ENCODE measurements at places on chromosomes 7 and 10.
A peak's percentile ranks its signal among the peaks of the same experiment; 100 is the strongest.

DNA sequence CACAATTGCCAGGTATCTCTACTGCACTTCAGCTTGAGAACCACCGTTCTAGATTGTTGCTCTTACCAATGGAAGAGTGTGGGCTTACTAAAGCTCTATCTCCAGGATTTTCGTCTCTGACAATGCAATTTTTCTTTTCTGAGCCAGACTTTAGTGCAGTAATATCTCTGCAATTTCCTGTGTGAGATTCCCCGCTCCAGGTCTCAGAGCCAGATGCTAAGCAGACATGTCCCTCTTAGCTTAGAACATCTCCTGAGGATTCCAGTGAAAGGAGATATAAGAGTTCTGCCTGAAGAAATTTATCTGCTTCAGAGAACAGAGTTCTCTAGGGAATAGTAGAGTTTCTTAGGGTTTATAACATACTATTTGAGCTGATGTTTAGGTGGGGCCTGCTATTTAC, 82.0 kb downstream of the SND1 start:
- DNase-seq = no peak
- no peak overlapping the region for H3K4me3 ChIP-seq
- no peaks in the 10 kb centered on the region for H3K36me3 ChIP-seq

GRCh38 chr7:114790521-114790920, 131.4 kb upstream of the MDFIC start:
- no peaks in the 10 kb centered on the region for H3K36me3 ChIP-seq
- DNase-seq = no peak
- H3K4me1 ChIP-seq = no peaks in the 10 kb centered on the region
- H3K27ac ChIP-seq = no peak overlapping the region

GRCh38 chr7:37287131-37287855, 161.4 kb downstream of the ELMO1 start:
- no peak overlapping the region for H3K27ac ChIP-seq
- H3K36me3 ChIP-seq = no peaks in the 10 kb centered on the region
- no peaks in the 10 kb centered on the region for H3K4me1 ChIP-seq
- DNase-seq = no peak
- H3K27me3 ChIP-seq = no peaks in the 10 kb centered on the region

GRCh38 chr7:44221231-44221791, 20.5 kb downstream of the YKT6 start:
- no peak overlapping the region for H3K27ac ChIP-seq
- no peak for DNase-seq
- H3K4me1 ChIP-seq = no peaks in the 10 kb centered on the region
- H3K4me3 ChIP-seq = no peak overlapping the region
- no peaks in the 10 kb centered on the region for H3K36me3 ChIP-seq

GRCh38 chr7:150823043-150823442, 22.5 kb downstream of the TMEM176A start:
- H3K4me3 ChIP-seq = no peak overlapping the region
- peaks cover 12% of the 10 kb centered on the region for H3K4me1 ChIP-seq
- no peaks in the 10 kb centered on the region for H3K36me3 ChIP-seq

GRCh38 chr7:108270385-108271015, 140.3 kb upstream of the LAMB4 start:
- H3K4me1 ChIP-seq = no peaks in the 10 kb centered on the region
- no peak for DNase-seq
- H3K36me3 ChIP-seq = no peaks in the 10 kb centered on the region
- H3K27me3 ChIP-seq = no peaks in the 10 kb centered on the region
- no peak overlapping the region for H3K4me3 ChIP-seq

- DNase-seq = peak; percentile 86
- H3K4me3 ChIP-seq = no peak overlapping the region
- H3K27ac ChIP-seq = peak overlapping the region; percentile 80
- no peaks in the 10 kb centered on the region for H3K27me3 ChIP-seq
- H3K4me1 ChIP-seq = peaks cover 69% of the 10 kb centered on the region
Measured at GRCh38 chr10:70445718-70446657, 4.5 kb upstream of the NODAL start.

GRCh38 chr10:117674646-117675045, 132.1 kb downstream of the EMX2 start:
- no peaks in the 10 kb centered on the region for H3K27me3 ChIP-seq
- H3K36me3 ChIP-seq = no peaks in the 10 kb centered on the region
- no peak for DNase-seq
- H3K27ac ChIP-seq = no peak overlapping the region
- no peaks in the 10 kb centered on the region for H3K4me1 ChIP-seq

GRCh38 chr10:44520651-44521050, 135.8 kb upstream of the CXCL12 start:
- no peak overlapping the region for H3K4me3 ChIP-seq
- no peaks in the 10 kb centered on the region for H3K4me1 ChIP-seq
- no peak for DNase-seq
- no peaks in the 10 kb centered on the region for H3K27me3 ChIP-seq
- H3K36me3 ChIP-seq = no peaks in the 10 kb centered on the region
- no peak overlapping the region for H3K27ac ChIP-seq
